ENCODE measurements at places on chromosomes 16 and 17. TPM values are rescaled to one million over a fixed set of nuclear protein-coding genes. Genes with fewer than 3 reads are reported as not detected.

KIF2B gene
- not detected for total RNA-seq

- DNase-seq: no peak
These were observed 119.7 kb upstream of the CIBAR2 start for GRCh38 chr16:85231959-85232358.

GRCh38 chr16:9706217-9706836 lies 475.9 kb downstream of the GRIN2A start:
- no peak for DNase-seq

- DNase-seq: no peak
These were observed 1503.0 kb upstream of the CDH8 start for GRCh38 chr16:63539276-63539675.

DNA sequence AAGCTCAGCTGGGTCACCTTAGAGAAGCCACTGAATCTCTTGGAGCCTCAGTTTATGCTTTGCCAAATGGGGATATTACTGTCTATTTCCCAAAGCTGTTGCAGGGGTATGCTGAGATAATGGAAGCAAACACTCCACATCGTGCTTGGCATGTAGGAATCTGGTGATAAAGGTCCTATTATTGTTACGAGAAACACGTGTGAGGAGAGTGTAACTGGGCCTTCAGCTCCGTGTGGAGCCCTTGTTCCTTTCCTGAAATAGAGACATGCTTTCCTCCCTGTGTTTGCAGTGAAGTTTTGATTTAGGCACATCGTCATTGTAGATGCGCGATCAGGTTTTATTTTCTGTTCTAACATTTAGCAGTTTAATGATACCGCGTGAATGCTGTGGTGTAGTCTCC lies 292.4 kb downstream of the CPPED1 start:
- no peak for DNase-seq

DNA sequence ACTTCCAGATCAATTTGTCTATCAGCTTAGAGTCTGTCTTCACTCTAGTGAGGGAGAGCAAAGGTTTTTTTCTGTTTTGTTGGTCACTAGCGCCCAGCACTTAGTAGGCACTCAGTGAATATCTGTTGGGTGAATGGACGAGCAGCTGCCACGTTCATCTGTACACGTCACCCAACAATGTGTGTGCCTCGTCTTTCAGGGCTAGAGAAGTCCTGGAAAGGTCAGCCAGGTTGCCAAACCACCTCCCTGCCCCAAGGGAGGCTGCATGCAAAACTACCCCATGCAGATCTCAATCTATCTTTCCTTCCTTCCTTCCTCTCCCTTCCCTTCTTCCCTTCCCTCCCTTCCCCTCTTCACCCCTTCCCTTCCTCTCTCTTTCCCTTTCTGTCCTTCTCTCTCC lies 340.9 kb downstream of the SOX9 start:
- DNase-seq: no peak

- DNase-seq: no peak
These were observed 14.4 kb upstream of the ATP2A3 start for GRCh38 chr17:3978421-3979289.

- no peak for DNase-seq
These were observed 66.5 kb downstream of the PCTP start for GRCh38 chr17:55817397-55817709.
